ENCODE measurements at places on chromosomes 2 and 18.

GRCh38 chr2:45612285-45612684 lies 1.2 kb upstream of the SRBD1 start:
- DNase-seq: no peak

DNA sequence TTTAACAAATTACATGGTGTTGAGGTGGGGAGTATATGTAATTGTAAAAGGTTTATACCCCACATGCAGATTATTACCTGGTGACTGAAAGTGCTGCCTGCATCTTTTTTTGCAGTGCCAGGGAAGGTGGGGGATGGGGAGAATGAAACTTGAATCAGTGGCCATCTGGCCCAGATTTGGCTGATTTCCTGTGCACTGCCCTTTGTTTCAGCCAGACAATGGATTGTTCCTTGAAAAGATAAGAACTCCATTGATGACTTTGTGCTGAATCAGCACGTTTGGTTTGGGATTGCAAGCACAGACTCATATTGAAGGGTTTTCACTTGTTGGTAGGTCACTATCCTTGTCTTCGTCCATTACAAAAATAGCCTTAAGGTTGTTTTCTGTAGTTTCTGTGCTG lies 20.9 kb downstream of the GREB1L start:
- DNase-seq: no peak

DNA sequence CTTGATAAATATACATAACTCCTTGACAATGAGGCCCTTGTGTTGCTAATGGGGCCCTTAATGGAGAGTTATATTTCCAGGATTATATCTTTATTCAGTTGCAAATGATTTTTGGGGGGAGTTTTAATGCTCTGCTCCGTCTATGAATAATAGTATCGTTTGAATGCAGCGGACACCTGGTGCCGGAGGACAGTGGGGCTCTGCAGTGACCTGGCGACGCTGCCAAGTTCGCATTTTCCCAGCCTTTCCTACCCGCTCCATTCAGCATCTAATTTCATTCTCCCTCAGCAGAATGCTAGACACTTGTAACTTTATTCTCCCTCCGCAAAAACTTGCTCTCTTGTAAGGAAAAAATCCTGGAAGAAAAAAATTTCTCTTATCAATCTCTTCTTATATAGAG lies 257.6 kb upstream of the SALL3 start:
- DNase-seq: no peak

- no peak for DNase-seq
These were observed 152.8 kb downstream of the INHBB start for GRCh38 chr2:120498576-120499394.

DNA sequence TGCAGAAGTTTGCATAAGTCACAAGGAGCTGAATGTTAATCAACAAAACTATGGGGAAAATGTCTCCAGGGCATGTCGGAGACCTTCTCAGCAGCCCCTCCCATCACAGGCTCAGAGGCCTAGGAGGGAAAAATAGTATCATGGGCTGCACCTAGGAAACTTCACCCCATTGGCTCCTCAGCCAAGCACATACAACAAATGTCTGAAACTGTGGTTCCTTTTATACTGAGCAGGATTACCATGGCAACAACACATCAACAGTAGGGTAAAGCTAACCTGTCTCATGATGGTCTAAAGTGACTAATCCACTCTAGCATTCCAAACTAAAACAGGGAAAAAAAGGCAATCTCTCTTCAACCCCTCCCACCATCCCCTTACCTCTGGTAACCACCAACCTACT lies 3.2 kb upstream of the NEMP2 start:
- no peak for DNase-seq

GRCh38 chr2:238285653-238286082 lies 2.7 kb downstream of the PER2 start:
- no peak for DNase-seq

- DNase-seq: no peak
These were observed 782.8 kb downstream of the BCL11A start for GRCh38 chr2:59770651-59771050.

GRCh38 chr2:47810850-47811249 lies 27.9 kb downstream of the MSH6 start:
- no peak for DNase-seq

DNA sequence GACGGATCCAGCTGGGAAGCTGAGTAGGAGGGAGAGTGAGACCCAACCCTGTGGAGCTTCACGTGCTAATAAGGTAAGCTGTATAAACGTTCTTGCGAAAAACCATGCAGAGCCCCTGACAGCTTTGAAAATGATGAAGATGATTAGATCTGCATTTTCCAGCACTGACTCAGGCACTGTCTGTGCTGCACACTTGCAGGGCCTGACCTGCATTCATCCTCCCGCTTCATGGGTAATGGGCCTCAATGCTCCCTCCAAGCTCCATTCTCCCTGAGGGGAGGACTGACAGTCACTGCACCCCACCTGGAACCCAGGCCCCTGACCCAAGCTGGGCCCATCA lies 205.4 kb downstream of the TMEM163 start:
- no peak for DNase-seq

DNA sequence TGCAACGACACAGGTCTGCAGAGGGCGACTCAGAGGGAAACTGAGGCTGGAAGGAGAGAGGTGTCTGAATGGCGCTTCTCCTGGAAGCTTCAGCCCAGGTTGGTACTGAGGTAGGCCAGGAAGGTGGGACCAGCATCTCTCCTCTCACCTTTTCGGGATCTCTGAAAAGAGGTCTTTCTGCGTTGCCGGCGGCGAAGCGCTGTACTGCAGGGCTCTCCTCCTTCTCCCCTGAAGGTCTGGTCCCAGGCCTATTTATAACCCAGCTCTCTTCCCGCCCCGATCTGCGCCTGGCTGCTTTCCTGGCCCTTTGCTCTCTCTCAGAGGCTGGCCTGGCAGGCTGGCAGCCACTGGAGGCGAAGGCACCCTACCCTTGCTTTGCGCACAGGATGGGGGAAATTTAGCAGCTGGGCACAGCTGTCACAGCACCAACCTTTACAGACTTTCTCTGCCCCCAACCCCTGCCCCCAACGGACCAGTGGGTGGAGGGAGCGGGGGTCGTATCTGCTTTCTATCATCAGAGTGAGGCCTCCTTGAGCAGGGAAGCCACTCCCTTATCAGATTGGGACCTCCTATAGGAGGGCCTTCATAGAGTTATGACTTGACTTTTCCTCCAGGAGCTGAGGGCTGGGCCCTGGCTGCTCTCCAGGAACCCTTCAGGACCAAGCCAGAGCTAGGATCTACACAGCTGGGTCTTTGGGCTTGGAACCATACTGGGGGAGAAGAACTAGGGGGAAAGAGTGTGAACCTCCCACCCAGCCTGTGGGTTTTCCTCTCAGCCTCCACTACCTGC lies 1.1 kb downstream of the DYSF start:
- no peak for DNase-seq

- no peak for DNase-seq
These were observed 1.9 kb downstream of the STK17B start for GRCh38 chr2:196169516-196169915.

GRCh38 chr2:46828135-46828438 lies 87.5 kb downstream of the MCFD2 start:
- no peak for DNase-seq

- no peak for DNase-seq
These were observed 37.7 kb downstream of the MROH2A start for GRCh38 chr2:233815861-233816260.

- no peak for DNase-seq
These were observed 55.9 kb downstream of the UNC50 start for GRCh38 chr2:98664323-98664722.

All from stimulated activated CD8-positive, alpha-beta memory T cell treated with anti-CD3 and anti-CD28 coated beads, Interleukin-2, amount 100 ng/mL, for 48 hours (primary cell).